ENCODE measurements at places on chromosomes 7 and 10.

GRCh38 chr10:22456486-22456885 is 111.2 kb downstream of the SPAG6 start:
- DNase-seq = no peak

- no peak for DNase-seq
These were observed 39.3 kb downstream of the CYP26A1 start for GRCh38 chr10:93113042-93113441.

DNA sequence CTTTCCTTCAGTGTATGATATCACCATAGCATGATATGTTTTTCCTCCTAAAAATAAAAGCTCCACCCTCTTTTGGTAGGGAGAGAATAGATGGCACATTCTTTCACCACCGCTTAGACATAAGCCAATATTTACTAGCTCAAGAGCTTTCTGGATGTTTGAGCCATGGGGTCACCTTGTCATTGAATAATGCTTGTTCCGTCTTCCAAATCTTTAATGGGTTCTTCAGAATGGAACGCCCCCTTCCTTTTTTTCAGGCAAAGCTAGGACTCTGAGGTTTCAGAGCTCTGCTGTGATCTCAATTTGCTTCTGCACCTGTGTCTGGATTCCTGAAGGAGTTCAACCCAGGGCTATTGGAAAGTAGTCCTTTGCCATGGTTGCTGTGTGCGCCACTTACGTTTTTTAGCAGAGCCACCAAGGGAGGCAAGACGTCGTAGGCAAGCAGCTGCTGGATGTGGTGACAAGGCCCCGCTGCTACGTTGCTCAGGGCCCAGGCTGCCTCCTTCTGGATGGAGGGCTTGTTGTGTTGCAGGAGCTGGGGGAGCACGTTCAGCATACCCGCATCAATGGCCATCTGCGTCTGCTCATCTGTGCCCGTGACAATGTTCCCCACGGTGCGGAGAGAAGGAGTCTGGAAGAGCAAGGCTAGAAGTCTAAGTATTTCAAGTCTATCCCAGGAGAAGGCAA is 23.2 kb downstream of the KPNA7 start:
- no peak for DNase-seq

GRCh38 chr10:100654782-100655325 is 90.5 kb upstream of the PAX2 start:
- DNase-seq = no peak

GRCh38 chr10:79238606-79239005 is 108.7 kb upstream of the PPIF start:
- no peak for DNase-seq

DNA sequence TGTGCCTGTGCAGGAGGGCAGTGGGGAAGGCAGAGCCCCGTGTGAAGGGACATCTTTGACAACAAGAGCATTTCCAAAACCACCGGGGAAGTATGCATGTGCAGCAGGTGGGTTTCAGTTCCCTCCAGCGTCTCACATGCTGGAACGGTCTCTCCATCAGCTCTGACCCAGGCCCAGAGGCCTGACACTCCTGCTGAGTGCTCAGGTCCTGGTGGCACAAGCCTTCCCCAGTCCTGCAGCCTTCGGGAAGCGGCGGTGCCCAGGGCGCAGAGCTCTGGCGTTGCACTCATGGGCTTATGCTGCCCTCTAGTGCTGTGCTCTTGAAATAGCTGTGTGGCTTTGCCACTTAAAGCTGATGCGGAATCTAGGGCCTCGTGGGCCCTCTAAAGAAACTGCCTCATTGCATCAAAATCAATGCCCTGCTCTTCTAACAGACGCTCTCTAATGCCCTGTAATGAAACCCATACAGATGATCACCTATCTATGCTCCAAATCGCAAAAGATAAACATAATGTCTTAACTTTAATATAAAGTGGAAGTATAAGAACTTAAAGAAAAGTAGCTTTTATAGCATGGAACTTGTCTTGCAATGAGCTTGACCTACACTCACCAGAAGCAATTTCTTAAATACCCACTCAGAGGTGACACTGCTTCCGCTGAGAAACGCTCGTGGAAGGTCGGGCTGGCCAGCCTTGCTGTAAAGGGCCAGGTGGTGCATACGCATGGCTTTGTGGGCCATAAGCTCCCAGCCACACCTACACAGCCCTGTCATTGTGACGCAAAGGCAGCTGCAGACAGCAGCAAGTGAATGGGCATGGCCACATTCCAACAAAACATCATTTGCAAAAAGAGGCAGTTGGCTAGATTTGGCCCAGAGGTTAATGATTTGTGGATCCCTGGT is 38.6 kb downstream of the CLRN3 start:
- peak; percentile 78 for DNase-seq

GRCh38 chr7:101362334-101363195 is at the start of gene COL26A1:
COL26A1 (plus strand) TSS chr7:101362875; CDS start chr7:101363033, 158 bp downstream.
- no peak for DNase-seq

DNA sequence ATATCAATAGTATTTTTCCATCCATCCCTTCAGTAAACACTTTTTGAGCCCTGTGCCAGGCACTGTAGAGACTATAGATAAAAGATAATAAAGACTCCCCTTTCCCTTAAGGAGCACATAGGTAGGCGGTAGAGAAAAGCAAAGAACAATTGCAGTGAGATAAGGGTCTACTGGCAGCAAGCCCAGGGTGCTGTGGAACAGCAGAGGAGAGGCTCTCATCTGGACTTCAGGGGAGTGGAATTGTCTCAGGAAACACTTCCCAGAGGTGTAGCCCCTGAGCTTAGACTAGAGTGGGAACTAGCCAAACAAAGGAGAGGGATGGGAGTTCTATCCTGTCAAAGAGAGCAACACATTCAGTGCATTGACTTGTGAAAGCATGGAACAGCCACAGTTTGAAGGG is 102.0 kb downstream of the NRF1 start:
- no peak for DNase-seq

- peak; percentile 61 for DNase-seq
These were observed 1.5 kb downstream of the PTPN12 start for GRCh38 chr7:77538281-77539212.

DNA sequence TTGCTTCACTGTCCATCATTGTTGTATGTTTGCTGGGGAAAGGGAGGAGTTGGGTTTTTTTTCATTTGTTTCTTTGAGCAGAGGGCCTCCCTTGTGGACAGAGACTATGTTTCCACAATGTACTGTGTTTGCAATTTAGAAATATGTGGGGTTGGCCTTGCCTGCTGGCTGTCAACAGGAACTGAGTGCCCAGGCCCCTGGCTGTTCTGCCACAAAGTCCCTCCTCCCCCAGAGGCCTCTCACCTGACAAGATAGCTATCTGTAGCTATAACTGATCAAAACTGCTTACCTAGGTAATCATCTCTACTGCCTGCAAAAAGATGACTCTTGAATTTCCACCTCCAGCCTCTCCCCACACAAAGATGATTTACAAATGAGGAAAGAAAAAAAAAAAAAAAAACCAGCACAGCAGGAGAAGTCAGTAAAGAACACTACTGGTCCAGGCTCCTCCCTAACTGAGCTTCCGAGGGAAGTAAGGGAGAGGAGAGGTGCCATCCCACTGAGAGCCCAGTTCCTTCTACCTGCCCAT is 121.8 kb downstream of the SGMS1 start:
- no peak for DNase-seq

DNA sequence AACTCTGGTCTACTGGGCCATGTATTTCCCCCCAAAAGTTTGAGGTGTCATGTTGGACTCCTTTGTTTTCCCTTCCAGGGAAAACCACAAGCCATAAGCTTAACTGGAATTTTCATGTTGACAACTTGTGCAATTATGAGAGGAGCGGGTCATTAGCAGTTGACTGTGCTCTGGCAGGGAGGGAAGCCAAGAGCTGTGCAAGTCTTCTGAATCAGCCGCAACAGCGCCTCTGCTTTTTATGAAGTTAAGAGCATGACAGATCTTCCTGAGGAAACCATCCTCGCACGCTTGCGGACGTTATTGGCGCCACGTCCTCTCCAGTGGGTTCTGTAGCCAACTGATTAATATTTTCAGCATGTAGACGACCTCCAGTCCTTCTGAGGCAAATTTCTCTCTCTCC is 148.7 kb upstream of the MKI67 start:
- DNase-seq = no peak

- no peak for DNase-seq
These were observed 64.6 kb downstream of the TFEC start for GRCh38 chr7:115965796-115966475.

DNA sequence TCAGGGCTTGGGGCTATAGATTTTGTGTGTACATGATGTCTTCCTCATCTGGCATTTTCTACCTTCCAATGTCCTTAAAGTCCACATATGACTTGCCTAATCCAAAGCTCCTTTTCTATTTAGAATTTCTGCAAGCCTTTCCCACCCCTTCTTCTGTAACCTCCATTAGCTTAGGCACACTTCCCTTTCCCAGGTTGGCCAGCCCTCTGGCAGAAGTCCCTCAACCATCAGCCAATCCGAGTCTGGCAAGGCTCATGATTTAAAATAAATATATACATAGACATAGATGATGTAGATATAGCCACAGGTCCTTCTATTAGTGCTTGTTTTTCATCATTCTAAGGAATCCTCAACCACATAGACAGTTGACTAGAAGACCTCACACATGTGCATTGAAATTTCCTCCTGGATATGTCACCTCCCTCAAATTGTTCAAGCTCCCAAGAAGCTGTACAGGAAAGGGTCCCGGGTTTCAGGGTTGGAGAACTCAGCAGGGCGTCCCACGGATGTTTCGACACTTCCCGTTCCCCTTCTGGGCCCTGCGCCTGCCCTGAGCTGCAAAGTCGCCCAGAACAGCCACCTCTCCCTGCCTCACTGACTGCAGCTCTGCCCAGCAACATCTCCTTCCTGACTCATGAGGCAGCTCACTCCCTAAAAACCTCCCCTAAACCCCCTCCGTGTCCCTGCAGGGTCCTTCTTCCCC is 20.4 kb upstream of the PIK3AP1 start:
- no peak for DNase-seq

- no peak for DNase-seq
These were observed 369.9 kb upstream of the NRP1 start for GRCh38 chr10:33704214-33704830.

DNA sequence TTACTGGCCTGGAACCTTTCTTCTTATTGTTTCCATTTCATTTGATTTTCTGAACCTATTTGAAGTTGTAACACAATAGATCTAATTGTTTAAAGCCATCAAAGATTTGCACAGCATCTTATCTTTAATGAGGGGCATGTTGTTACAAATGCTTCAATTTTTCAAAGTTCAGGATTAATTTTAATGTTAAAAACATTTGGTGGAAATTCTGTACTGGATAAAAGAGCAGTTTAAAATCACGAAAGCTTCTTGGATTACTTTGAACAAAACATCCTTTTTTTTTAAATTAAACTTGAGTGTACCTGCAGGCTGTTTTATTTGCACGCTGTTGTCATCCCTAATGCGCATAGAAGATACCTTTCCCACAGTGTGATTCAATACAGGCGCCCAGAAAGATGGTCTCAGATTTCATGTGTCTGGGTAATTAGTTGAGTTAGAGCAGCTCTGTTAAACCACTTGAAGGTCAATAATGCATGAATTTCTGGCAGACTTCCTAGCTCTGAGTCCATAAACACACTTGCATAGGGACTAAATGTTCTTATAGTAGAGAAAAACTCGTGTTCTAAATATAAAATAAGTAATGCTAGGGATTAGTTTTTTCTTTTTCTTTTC is 29.3 kb upstream of the DDX50 start:
- no peak for DNase-seq

DNA sequence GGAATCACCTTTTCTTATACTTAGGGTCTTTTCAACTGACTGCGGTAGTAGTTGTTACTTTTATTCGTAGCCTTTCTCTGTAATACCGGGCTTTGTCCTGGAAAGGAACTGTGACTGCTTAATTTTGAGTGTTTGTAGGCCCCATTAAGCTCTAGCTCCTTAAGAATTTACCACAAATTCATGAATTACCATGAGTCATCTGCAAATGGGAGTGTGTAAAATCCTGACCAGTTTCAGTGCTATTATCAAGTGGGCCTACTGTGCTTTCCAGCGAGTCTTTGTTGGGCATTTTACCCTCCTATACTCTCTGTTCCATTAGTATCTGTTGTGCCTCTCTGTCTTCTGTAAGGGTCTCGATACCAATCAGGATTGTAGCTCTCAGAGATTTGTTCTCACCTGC is 49.7 kb downstream of the ZMYND11 start:
- DNase-seq = no peak

- no peak for DNase-seq
These were observed 18.3 kb downstream of the VWDE start for GRCh38 chr7:12385364-12385786.

- no peak for DNase-seq
These were observed 76.0 kb downstream of the ATE1 start for GRCh38 chr10:121851786-121852185.

- DNase-seq = no peak
These were observed 7.8 kb downstream of the TEX47 start for GRCh38 chr7:88787777-88788176.

DNA sequence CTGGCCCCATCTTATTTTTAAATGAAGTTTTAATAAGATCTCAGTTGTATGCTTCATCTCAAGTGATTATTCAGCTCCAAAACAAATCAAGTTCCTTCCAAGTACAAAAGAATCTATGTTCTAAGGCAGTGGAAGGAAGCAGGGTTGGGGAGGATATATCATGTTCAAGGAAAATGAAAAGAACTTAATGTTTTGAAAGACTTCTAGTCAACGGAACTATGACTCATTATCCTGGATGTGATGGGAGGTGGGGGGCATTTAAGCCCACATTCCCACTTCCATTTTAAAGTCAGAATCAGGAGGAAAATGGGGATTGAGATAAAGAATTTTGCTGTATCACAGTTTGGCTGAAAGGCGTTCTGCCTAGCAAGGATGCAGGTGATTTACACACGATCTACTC is 59.4 kb downstream of the FANK1 start:
- DNase-seq = no peak

DNA sequence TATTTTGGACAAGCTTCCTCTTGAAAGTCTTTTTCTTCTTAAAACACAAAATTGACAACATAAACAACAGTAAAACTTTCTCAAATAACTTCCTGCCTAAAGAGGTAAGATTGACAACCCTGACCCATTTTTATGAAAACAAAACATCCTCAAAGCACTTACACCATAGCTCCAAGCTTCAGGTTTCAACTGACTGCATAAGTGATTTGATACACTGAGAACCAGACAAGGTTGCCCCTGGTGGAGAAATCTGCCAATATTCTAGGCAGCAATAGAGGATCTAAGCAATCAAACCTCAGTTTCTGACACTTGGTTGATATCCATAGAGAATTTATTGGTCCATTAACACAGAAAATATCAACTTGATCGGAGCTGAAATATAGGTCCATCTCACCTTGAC is 147.8 kb downstream of the ELAPOR2 start:
- DNase-seq = no peak

DNA sequence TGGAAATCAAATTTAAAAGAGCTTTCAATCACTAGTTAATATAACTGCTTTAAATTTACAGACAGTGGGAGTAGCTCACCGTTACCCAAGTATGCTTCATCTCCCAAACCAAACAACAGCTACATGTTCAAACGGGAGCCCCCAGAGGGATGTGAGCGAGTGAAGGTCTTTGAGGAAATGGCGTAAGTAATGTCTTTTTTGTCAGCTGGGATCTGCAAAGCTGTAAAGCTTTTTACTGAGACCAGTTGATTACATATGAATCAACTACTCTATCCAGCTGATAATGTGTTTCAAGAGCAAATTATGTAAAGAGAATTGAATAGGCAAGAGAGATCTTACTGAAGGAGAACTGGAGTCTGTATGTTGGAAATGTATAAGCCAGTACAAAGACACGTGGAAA is 116.2 kb downstream of the GLCCI1 start:
- no peak for DNase-seq

GRCh38 chr10:58209669-58210068 is 58.0 kb downstream of the IPMK start:
- DNase-seq = no peak

- no peak for DNase-seq
These were observed 26.1 kb downstream of the MYPN start for GRCh38 chr10:68135362-68135761.

GRCh38 chr7:55133630-55134358 is 115.0 kb downstream of the EGFR start:
- no peak for DNase-seq

GRCh38 chr7:33937871-33938270 is 32.5 kb downstream of the BMPER start:
- no peak for DNase-seq
